NCI-H146 (cell line): ENCODE measurements at places on chromosomes 11 and 22.

- no peak for DNase-seq
Measured at GRCh38 chr11:119178166-119178680, 7.1 kb upstream of the NHERF4 start.

DNA sequence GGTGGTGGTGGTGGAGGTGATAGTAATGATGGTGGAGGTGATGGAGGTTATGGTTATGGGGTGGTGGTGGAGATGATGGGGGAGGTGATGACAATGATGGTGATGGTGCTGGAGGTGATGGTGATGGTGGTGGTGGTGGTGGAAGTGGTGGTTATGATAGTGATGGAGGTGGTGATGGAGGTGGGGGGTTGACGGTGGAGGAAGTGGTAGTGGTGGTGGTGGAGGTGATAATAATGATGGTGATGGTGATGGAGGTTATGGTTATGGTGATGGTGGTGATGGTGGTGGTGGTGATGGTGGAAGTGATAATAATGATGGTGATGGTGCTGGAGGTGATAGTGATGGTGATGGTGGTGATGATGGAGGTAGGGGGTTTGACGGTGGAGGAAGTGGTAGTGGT is 16.9 kb upstream of the WNT7B start:
- no peak for DNase-seq

GRCh38 chr11:81658722-81659121 is 1074.9 kb downstream of the FAM181B start:
- peak; percentile 2 for DNase-seq

GRCh38 chr11:79648766-79649520 is 208.1 kb upstream of the TENM4 start:
- DNase-seq = no peak

DNA sequence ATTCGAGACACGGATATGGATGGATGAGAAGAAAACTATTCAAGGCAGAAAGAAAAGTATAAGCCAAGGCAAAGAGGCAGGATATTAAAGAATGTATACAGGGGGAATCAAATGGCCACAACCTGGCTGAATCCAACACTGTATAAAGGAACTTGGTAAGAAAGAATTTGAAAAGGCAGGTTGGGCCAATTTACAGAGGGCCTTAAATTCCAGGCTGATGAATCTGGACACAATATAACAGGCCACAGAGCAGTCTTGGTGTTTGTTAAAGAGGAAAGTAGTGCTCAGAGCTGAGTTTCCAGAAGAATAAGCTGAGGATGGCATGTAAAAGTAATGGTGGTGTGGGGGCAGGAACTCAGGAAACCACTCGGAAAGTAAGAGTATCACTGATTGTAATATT is 72.3 kb upstream of the POU2AF2 start:
- DNase-seq = no peak

GRCh38 chr11:87176044-87176443 is 138.3 kb downstream of the TMEM135 start:
- DNase-seq = no peak

DNA sequence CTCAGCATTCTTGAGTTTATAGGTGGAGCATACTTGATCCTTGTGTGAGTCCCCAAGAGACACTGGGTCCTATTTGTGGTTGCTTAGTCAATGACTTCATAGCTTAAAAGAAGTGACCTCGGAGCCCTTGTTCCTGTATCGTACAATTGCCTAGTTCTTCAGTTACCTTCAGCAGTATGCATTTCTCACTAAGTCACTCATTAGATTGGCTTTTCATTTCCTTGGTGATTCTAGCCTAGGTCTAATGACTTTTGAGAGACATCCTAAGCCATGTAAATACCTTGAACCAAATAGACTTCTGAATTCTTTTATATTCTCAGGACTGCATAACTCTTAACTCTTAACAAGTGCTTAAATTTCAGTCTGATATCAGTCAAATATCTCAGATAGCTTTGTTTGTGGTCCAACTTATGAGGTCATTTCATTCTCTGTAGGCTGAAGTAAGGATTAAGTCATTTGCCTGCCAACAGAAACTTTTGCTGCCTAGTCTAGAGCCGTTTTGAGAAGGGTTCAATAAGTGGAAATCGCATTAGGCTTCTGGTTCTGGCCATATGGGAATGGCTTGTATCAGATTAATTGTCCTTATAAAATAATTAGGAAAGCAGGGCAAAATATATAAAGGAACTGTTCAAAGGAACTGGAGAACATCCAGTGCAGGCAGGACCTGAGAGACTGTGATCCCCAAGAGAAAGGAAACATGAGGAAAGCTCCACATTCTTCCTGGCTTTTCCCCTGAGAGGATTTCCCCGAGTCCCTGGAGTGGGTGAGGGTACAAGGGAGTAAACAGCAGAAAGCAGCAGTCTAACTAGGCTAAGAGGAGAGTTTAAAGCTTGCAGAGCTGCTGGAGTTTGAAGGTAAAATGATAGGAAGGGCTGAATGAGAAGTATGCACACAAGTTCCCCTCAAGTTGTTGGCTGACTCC is 39.9 kb downstream of the TRAF6 start:
- no peak for DNase-seq

GRCh38 chr22:39699631-39700360 is 129.2 kb downstream of the CACNA1I start:
- DNase-seq = peak; percentile 89

GRCh38 chr11:127252321-127252720 is 251.8 kb upstream of the KIRREL3 start:
- no peak for DNase-seq

DNA sequence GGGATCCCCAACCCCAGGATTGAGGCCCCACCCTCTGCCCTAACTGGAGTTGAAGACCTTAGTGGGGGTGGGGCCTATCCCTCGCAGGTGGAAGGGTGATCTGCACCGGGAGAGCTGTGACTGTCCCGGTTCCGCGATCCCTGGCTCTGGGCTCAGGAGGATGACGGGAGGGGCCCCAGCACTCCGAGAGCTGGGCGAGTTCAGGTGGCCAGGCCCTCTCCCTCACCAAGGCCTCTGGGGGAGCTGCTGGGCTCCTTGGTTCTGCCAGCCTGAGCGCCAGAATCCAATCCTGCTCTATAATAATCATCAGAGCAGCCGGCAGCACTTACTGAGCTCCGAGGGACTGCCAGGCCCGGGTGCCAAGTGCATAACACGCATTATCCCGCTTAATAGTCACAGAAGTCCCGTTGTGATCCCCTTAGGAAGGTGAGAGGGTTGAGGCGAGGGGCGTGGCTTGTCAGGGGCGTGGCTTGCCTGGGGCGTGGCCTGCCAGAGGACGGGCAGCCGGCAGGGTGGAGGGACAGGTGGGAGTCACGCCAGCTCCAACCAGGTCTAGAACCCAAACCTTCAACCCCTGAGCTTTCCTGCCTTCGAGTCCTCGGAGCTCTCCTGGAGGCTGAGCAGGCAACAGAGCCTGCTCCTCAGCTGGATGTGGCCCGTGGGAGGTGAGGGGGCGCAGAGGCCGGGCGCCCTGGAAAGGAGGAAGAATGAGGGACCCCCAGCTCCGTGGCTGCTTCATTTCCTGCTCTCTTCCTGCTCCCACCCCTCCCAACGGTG is 7.3 kb upstream of the SYT7 start:
- peak; percentile 84 for DNase-seq

GRCh38 chr22:48407256-48407955 is 1420.3 kb downstream of the BRD1 start:
- DNase-seq = no peak
